Muscle of arm (tissue), 14 donors: ENCODE measurements at places on chromosomes 1 and 21.

DNA sequence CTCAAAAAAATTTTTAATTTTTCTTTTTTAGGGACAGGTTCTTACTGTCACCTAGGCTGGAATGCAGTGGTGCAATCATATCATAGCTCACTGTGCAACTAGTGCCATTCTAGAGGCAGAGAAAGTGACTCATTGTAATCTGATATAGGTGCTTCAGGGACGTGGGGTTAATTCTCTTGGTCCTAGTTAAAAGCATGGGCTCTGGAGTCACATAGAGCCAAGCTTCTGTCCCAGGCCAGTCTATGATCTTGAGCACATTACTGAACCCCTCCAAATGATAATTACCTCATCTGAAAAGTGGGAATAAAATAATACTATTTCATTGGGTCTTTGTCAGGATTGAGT is 1.1 kb upstream of the ADIPOR1 start:
- no peak for DNase-seq

DNA sequence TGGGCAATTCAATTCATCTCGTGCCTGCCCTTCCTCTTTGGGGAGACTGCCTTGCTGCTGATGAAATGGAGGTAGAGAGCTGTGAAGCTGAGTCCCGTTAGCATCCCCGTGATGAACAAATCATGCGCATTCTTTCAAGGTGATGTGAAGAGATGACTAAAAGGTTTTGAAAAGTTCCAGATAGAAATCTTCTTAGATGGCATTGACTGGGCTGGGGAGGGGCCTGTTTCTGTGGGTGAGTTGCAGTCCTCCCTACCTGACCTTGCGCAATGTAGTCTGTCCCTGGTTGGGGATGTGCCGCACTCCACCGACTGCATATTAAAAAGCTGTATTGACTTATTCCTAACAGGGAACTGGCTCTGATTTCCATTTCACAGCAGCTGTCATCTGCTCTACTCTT is 49.6 kb downstream of the ST6GALNAC3 start:
- no peak for DNase-seq

GRCh38 chr1:43398227-43398626 is 8.5 kb downstream of the SZT2 start:
- DNase-seq: no peak

- DNase-seq: no peak
Measured at GRCh38 chr1:29974316-29974724, 738.0 kb downstream of the PTPRU start.

DNA sequence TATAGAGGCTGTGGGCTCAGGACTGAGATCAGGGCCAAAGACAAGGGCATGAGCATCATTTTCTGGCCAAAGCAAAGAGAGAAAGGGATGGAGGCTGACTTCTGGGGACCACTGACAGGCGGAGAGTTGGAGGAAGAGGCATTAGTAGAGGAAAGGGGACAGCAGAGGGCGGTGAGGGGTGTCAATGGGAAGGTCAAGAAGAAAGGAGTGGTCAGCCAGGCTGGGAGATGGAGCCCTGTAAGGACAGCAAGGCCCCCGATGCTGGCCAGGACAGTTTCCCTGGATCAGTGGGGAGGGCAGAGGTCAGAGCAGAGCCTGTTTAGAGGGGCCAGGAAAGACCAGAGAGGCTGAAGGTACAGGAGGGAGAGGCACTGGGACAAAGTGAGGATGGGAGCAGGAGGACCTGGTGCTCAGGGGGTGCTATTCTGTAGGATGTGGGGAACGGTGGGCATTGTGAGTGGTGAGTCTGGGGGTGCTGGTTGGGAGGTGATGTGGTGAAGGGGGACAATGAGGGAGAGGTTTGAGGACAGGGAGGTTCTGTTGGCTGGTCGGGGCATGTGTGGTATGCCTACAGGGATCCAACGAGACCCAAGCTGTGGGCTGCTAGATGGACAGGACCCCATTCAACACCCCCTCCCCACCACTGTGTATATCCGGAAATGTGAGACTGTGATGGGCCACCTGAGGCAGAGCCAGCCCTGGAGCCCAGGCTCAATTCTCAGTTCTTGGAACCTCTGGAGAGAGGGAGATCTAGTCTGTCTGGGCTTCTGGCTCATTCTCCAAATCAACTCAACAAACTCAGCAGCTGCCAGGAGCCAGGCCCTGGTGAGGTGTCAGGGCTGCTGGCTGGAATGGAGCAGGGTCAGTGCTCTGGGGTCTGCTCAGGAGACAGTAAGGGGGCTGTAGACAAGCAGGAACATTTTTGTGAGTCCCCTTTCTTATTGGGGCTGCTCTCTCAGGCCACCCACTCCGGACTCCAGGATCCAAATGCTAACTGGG is 1.4 kb upstream of the FAM151A start:
- no peak for DNase-seq

DNA sequence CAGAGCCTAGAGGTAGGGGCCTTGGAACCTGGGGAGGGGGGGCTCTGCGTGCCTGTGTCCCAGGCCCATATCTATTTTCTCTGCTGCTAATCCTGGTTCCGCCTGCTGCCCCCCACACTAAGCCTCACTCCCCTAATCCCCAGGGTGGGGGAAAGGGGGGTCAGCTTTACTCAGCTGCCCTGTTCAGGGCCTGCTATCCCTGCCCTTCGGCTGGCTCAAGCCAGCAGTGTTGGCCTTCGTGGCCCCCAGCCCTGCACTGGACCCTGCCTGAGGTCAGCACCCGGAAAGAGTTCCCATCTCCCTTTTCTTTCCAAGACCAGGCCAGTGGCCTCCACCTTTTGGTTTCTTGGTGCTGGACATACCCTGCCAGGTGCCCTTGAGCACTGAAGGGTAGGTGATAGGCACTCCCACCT is 8.4 kb downstream of the ZBTB7B start:
- DNase-seq: no peak

DNA sequence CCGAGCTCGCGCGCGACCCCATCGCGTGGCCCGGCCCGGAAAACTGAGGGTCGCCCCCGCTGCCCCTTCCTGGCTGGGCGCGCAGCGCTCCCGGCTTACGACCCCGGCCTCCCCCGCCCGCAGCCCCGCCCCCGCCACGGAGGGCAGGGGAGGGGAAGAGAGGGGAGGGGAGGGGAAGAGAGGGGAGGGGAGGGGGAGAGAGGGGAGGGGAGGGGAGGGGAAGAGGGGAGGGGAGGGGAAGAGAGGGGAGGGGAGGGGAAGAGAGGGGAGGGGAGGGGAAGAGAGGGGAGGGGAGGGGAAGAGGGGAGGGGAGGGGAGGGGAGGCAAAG is 6.7 kb upstream of the ANKRD65 start:
- no peak for DNase-seq

DNA sequence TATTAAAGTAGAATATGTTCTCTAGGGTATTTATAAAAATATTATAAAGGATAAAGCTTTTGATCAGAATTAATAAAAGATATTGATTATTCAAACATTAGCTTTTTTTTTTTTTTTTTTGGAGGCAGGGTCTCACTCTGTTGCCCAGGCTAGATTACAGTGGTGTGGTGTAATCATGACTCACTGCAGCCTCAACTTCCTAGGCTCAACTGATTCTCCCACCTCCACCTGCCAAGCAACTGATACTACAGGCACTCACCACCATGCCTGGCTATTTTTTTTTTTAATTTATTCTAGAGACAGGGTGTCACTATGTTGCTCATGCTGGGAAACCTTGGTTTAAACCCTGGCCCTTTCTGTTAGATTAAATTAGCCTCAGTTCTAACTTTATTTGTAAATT is 188.3 kb downstream of the CLEC20A start:
- DNase-seq: no peak

DNA sequence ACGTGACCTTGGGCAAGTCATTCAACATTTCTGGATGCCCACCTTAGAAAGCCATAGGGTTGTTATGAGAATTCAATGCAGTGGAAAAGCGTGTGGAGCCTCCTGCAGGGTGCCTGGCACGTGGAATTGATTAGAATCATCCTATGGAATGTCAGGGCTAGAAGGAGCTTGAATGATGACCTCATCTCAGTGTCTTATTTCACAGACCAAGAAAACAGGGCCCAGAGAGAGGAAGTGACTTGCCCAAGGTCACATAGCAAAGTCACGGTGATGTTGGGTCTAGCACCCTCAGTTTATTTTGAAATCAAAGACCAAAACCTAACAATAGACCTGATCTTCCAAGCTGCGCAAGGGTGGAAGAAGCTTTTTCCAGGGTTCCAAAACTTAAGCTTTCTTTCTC is 6.0 kb downstream of the TRABD2B start:
- no peak for DNase-seq

DNA sequence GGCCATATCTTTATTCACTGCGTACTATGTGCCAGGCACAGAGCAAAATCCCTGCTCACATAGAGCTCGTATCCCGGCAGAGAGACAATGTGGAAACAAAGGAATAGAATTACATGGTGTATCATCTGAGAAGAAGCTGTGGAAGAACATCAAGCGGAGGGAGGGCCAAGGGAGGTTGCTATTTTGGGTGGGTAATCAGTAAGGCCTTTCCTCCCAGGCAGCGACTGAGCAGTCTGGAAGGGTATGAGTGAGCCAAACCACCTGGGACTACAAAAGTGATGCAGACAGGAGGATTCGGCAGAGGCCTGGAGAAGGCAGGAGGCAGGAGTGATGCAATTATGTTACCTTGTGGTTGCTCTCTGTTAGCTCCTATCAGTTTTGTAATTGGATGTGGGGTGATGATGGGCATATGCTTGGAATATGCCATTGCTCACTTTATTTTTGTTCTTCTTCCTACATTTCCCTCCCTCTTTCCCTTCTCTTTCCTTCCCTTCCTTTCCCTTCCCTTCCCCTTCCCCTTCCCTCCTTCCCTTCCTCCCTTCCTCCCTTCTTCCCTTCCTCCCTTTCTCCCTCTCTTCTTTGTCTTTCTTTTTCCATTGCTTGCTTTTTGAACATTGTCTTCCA is 172.9 kb downstream of the DISC1 start:
- no peak for DNase-seq
